ENCODE measurements at places on chromosomes 4 and X.

DNA sequence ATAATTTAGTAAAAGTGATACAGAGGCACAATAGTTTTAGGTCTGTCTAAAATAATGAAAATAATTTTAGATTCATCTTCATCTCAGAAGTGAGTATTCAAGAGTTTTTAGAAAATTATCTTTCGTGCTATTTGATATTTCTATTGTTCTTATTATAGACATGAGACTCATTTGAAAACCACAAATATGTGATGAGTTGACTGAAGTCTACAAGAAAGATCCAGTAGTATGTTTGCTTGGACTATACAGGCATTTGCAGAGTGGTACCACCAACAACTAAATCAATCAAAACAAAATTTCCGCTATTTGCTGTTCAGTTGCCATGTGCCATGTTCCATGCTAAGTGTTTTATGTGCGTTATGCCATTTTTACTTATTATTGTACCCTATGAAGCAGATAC is 1318.5 kb downstream of the STIM2 start:
- no peak for DNase-seq

DNA sequence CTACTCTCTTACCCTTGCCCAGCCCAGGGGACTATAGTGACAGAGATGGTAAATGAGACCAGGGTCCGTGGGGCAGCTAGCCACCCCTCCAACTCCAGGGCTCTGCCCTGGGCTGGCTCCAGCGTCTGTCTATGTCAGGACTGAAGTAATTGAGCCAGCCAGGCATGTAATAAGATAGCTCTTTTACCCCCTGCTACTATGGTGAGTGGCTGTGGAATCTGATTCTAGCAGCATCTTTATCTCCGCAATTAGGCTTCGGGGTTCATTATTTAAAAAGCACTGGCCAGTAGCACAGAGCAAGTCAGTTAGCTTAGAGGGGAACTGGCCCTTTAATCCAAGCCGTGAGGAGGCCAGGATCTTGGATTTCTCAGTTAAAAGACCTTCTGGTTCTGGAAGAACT is 123.3 kb upstream of the RAI2 start:
- no peak for DNase-seq

DNA sequence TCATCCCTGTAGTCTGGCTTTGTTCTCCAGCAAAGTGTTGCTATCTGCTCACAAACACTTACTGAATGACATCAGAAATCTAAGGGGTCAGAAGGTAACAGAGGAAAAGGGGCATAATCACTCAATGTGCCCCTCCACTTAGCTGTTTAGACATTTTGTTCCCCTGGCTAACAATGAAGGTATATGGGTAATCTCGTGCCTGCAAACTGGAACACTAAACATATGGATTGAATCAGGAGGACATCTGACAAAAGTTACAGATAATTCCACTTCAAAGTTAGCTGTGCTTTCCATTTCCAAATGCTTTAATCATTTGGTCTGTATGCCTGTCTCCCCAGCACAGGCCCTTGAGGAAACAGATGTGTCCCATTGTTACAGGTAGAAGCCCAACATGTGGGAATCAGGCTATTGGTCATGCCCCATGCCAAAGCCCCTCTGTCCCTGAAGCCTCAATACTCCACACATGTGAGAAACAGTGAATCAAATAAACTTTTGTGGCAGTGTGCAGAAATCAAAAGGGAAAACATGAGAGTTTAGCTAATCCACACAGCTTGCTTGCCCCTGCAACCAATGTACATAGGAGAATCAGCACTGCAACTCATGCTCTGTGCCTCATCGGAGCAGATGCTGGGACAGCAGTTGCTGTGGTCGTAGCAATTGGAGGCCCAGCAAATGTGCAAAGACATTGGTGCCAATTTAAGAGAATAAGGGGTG is 111.7 kb downstream of the RNF150 start:
- DNase-seq = no peak

- peak; percentile 88 for DNase-seq
Measured at GRCh38 chr4:141350122-141350905, 129.6 kb downstream of the ZNF330 start.

DNA sequence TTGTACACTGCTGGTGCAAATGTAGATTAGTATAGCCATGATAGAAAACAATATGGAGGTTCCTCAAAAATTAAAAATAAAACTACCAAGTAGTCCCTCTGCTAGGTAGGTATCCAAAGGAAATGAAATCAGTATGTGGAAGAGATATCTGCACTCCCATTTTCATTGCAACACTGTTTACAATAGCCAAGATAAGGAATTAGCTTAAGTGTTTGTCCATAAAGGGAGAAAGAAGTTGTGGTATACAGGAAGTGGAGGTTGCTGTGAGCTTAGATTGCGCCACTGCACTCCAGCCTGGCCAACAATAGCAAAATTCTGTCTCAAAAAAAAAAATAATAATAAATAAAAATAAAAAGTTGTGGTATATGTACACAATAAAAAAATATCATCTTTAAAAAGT is 325.0 kb upstream of the EMCN start:
- DNase-seq = no peak

GRCh38 chrX:15915959-15916703 is 61.5 kb upstream of the AP1S2 start:
- DNase-seq = no peak

- peak; percentile 37 for DNase-seq
Measured at GRCh38 chr4:147481577-147482109, 746 bp downstream of the EDNRA start.

DNA sequence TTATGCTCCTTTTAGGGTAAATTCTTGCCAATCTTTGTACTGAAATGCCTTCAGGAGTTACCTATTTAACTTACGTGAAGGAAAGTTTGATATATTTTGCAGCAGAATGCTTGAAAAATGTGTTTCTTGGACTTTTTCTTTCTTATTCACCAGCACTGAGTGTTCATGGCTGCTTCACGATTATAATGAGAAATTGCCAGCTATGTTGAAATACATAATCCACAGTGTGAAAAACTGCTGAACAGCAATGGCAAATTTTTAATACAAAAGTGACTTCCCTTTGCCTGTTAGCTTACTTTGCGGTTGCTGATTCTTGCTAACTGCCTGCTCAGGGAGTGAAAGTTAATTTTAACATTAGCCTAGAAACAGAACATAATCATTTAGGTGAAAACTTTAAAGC is 153.8 kb upstream of the SLC4A4 start:
- DNase-seq = no peak

DNA sequence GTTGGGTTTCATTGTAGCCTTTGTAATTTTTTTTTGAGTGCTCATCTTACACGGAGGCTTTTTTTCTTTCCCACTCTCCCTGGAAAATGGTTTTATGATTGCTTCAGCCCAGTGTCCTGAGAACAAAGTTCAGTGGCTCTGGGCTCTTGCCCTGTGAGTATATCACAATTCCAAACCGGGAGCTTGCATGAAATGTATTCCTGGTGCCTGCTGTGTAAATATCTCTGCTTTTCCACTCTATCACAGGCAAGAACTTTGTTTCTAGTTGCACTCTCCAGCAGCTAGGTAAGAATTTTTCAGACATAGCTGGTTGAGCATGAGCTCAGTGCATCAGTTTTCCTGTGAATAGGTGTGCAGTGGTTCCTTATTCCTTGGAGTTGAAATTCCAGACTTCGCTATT is 60.8 kb downstream of the SUPT20HL2 start:
- DNase-seq = no peak

- DNase-seq = peak; percentile 27
Measured at GRCh38 chr4:137390707-137391106, 141.6 kb downstream of the PCDH18 start.

DNA sequence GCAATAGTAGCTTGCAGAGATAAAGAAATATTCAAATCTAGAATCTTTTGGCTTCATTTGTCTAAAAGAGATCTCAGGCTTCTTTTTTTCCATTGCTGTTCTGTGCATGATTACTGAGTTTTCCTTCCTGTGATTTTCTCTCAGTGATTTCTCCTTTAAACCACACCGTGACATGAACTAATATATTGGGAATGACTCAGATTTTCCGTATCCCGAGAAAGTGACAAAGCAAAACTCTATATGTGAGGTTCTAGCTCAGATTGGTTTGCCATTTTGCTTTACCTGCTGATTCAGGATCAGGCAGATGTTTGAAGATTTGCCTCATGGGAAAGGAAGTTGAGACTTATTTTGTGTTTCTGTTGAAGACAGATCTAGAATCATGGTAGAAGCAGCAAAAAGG is 59.4 kb downstream of the MTHFD2L start:
- peak; percentile 75 for DNase-seq

DNA sequence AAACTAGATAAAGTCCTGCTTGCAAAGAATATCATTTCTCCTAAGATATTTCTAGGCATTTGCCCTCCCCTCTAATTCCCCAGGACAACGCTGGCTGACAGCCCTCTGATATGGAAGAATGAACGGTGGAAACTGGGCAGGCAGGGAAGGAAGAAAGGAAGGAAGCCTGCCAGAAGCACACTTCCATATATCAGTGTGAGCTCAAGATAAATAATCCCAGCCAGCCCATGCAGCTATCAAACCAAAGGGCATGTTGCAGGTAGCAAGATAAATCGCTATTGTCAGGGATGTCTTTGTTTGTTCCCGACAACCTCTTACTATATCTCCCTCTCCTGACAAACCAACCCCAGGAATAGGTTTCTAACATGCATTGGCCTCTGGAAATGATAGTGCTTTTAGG is 412.8 kb downstream of the HNRNPD start:
- DNase-seq = no peak

DNA sequence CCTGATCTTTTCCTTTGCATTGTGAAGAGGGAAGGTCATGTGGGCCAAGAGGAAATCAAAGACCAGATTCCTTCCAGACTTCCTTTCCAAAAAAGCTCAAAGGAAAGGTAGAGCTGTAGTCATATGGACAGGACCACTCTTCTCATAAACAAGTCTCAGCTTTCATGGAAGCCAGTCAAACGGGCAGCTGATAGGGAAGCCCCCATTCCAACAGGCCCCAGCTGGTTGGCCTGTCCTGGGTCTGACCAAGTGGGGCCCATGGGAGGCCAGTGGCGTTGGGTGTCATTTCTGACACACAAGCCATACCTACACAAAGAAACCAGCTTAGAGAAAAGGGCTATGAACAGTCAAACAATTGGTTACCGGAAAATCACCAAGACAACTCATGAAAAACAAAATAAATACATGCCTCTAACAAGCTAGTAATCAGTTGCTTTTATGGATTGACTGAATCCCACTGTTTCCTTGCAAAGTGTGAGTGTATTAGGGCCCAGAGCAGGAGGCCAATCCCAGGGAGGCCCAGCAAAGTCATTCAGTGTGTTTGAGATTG is 149.6 kb upstream of the MAMLD1 start:
- DNase-seq = no peak

- peak; percentile 50 for DNase-seq
Measured at GRCh38 chrX:134484039-134484438, 24.1 kb downstream of the HPRT1 start.

DNA sequence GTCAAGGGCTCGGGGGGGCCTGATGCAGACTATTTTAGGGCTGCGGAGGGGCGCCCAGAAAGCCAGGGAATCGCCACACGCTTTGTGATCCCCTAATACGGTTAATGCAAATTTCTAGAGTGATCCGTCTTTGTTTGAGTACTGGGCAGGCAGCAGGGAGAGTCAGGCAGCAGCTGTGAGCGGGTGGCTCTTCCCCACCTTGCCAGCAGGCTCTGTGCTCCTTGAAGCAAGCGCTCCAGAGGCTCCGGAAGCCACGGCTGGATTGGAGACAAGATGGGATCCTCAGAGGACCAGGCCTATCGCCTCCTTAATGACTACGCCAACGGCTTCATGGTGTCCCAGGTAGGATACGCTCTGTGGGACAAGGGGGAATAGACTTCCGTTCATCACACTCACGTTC is at the start of gene ASMT:
Gene ASMT, plus strand, starts transcription at position 133 of the 400 bp plus-strand sequence. Its CDS starts 141 bp downstream, at position 274.
- DNase-seq = no peak

DNA sequence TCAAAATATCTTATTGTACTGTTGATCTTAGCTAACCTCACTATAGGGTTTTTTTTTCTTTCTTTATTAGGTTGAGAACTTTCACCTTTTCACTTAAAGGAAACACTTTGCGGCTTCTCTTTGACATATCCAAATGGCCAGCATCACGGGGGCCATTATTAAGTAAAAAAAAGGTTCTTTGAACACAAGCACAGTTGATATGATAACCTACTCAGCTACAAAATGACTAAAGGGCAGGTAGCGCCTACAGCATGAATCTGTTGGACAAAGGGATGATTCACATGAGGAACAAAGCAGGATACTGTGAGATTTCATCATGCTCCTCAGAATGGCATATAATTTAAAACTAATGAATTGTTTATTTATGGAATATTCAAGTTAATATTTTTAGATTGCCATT is 119.6 kb downstream of the CCSER1 start:
- DNase-seq = no peak
